ENCODE measurements at places on chromosomes 12 and 14.

- DNase-seq, result no peak
Measured at GRCh38 chr12:22059976-22060647, 14.1 kb downstream of the CMAS start.

DNA sequence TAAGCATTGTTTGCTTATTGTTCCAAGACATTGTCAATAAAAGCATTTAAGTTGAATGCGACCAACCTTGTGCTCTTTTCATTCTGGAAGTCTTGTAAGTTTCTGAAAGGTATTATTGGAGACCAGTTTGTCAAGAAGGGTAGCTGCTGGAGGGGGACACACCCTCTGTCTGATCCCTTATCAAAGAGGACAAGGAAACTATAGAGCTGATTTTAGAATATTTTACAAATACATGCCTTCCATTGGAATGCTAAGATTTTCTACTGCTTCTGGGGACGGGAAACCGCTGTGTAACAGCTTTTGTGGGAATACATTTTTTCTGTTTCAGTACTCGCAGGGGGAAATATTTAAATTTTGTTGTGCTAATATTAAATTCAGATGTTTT is 3.5 kb downstream of the FOS start:
- peak; percentile 40 for DNase-seq

DNA sequence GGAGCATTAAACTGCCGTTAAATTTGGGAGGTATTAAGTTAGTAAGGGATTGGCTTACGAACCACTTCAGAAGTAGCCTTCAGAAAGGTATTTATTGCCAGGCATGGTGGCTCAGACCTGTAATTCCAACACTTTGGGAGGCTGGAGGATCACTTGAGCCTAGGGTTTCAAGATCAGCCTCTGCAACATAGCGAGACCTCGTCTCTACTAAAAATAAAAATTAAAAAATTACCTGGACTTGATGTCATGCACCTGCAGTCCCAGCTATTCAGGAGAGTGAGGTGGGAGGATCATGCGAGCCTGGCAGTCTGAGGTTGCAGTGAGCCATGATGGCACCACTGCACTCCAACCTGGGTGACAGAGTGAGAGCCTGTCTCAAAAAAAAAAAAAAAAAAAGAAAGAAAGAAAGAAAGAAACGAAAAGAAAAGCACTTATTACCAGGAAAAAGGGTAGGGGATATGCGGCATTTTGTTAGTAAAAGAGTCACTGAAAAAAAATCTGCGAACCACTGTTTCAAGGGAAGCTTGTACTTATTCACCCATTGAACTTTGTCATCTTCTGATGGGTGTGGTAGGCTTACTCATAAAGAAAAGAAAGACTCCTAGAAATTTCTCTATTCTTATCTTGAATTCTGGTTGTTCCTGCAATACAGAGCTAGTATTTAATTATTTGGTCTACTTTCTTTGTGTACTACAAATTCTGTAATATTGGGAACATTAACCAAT is 33.6 kb upstream of the PLEKHA5 start:
- DNase-seq, result no peak

DNA sequence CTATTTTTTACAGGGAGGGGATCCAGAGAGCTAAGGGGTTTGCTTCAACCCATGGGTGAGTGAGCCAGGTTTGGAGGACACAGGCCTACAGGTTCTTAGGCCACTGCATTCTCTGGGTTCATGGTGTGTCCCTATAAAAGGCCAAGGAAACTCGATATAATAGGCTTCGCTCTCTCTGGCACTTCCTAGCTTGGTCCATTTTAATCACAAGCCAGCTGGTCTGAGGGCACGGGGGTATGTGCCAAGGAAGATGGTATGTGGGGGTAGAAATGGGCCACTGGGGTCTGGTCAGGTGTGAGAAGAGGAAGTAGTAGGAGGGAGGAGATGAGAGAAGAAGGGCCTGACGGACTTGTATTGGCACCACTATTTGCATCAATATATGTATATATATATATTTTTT is 4.9 kb downstream of the ETV6 start:
- DNase-seq, result no peak

DNA sequence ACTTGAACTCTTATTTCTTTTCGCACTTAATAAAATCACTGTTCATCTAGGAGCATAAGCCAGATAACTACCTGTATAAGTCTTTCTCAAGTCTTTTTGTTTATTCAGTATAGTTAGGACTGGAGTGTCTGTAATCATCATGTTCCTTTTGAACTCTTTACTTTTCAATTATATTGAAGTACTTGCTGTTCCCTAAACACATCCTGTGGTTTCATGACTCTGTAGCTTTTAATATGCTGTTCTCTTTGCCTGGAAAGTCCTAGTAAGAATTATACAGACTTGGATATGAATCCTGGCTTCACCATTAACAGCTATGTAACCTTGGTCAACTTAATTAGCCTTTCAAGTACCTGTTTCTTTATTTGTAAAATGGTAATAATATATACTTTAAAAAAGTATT is 88.2 kb downstream of the CCDC91 start:
- no peak for DNase-seq

DNA sequence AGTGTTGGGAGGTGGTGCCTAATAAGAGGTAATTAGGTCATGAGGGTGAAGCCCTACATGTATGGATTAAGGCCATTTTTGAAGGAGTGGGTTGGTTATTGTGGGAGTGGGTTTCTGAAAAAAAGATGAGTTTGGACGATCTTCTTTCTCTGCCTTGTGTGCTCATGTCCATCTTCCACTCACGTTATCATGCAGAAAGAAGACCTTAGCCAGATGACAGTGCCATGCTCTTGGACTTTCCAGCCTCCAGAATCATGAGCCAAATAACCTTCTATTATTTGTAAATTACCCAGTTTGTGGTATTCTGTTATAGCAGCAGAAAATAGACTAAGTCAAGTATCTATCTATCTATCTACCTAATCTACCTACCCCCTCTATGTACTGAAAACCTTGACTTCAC is 71.9 kb downstream of the SDR9C7 start:
- DNase-seq, result no peak

- DNase-seq, result no peak
Measured at GRCh38 chr12:91857813-91858542, 287.7 kb downstream of the BTG1 start.

DNA sequence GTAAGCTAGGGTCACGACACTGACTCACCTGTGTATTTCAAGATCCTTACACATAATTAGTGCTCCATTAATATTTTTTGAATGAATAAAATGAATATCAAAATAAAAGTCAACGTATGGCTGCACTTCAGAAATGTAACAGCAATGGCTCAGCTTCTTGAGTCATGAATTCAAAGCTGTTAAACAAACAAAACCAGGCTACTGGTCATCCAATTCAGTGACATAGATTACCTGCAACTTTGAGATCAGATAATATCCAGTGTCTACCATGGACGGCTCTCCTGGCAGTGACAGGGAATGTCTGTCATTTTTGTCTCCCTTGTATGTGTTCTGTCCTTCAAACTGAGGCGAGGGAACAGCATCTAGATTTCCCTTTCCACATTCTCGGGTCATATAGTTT is 225.6 kb downstream of the EFCAB11 start:
- DNase-seq, result no peak

DNA sequence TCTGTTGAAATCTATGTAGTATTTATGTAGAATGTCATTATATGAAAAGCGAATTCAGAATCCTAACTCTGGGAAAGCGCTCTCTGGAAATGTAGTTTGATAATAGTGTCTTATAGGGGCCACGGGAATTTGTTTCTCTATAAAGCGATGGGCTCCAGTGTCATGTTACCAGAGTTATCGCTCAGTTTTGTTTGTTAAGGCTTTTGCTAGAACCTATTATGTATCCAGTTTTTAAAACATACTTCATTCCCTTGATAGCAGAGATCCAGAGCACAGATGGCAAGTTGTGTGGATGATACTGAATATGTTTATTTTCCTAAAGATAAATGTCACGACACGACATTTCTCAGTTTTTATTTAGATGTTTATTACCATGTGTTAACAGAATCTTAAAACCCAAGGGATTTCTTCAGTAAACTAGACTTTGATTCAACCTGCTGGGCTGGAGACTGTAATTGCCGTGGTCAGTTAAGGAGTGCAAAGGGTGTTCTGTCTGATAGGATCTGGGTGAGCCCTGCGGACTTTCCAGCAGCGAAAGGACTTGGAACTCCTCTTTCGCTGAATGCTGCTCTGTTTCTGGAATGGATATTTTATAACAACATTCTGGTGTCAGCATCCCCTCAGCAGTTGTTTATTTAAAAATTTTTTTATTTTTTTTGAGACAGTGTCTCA is 1.7 kb upstream of the DNAH10 start:
- DNase-seq, result no peak

- DNase-seq, result peak; percentile 23
Measured at GRCh38 chr12:2944401-2945047, 14.7 kb upstream of the TEAD4 start.

DNA sequence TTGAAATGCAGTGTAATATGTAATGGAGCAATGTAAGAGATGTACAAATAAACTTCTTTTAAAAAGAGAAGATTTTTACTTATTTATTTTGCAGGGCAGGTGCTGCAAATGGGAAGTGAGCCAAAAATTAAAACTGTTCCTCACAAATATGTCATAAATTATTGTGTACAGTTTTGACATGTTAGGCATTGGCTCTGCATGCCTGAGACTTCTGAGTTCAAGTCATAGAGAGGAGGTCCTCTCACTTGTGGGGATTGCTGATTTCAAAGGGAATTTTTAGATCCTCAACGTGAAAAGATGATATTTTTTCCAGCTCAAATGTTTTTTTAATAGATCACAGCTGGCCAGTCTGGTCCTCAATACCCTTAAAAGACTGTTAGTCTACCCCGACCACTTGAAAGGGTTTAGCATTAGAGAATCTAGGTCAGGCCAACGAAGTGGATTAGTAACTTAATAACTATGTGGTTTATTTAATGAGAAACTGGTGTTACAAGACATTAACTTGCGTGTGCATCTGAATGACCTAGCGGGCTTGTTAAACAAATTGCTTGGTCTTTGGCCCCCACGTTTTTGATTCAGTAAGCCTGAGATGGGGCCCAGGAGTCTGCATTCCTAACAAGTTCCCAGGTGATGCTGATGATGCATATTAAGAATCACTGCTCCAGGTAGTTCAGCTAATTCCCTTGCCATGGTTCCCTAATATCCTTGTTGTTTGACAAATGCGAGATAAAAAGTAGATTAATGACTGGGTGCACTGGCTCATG is 30.9 kb upstream of the WDR89 start:
- no peak for DNase-seq

DNA sequence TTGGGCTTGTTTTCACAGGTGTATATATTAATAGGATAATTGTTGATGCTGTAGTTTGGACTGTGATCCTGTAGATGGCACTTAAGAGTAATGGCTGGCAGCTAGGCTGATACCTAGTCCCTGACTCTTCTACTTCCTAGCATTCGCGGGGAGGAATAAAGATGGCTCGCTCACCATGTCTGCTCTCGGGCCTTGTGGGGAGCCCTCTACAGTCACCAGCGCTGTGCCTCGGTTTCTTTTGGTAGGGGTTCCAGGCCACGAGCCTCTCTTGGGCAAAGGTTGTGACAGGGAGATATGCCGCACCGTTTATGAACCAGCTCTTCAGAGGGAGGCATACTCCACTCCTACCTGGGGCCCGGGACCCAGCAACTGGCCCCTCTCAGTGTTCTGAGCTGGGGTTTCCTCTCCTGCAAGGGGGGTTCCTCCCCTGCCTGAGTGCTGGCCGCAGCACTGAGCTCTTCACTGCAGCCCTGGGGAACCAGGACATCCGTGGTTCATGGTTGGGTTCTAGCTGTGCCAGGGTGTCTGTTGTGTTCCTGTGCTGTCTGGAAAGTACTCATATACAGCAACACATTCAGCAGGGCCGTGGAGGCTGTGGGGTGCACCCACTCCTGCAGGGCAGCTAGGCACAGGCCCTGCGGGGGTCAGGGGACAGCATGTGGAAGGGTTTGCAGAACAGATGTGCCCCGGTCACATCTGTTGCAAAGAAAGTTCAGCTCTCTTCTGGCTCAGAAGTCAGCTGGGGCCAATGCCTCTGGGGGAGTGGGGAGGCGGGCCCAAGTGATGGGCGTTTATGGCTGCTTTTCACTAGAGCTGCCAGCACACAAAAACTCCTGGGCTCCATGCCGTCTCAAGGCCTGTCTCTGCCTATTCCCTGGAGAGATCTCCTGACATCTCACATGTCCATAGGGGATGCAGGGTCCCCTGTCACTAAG is 147.9 kb downstream of the PPFIA2 start:
- DNase-seq, result no peak

GRCh38 chr12:10289005-10289754 is 18.5 kb upstream of the KLRD1 start:
- no peak for DNase-seq

GRCh38 chr12:5593086-5593485 is 161.2 kb downstream of the NTF3 start:
- no peak for DNase-seq

- no peak for DNase-seq
Measured at GRCh38 chr14:23722675-23723074, 86.5 kb downstream of the DHRS2 start.

- no peak for DNase-seq
Measured at GRCh38 chr12:131636266-131636665, 74.6 kb upstream of the SFSWAP start.

DNA sequence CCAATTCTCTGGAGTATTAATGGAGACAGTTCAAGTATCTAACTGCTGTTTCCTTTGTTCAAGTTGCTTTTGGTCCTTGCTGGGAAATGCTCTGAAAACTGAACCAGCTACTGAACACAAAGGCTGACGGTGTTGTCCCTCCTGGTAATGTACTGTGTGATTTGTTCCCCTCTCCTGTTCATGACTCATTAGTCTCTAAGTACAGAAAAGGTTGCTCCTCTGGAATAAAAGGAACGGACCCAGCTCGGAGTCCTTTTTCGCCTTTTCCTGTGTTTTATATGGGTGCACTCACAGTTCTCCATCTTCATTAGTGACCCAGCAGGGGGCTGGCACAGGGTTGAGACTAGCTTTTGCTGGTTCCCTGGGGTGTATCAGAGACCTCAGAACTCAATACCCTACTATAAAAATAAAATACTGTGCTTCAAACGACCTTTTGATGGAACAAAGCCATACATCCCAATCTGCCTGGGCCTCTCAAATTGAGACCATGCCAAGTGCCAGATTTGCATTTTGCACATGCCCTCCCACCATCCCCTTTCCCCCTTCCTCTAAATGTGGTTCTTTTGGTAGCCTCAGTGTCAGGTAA is 269.7 kb downstream of the RAD51B start:
- DNase-seq, result no peak

DNA sequence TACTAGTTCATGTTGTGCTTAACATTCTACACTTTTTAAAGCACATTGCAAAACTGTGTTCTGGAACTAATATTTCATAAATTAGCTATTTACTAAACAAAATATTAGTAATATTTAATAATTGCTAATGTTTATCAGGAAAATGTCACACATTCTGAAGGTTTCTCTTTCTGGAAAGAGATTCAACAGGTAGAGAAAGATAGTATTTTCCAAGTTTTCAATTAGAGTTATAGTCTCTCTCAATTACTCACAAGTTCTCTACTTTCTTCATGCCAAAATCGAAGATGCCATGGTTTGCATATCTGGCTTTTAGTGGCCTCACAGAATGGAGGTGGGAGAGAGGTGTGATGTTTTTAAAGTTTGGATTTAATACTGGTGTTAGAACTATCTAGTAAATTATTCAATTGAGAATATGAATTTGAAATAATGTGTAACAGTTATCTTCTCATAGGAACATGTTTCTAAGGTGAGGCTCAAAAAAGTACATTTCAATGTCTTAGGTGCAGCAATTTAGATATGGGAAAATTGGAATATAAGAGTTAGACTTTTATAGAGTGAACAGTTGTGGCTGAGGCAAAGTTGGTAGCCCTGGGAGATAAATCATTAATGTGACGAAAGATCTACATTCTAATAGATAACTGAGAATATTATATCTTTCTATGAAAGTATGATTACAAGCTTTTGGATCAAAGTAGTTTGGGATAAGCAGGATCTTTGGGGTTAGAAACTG is 1.5 kb downstream of the LUM start:
- no peak for DNase-seq

All from T-helper 9 cell (primary cell).